Spleen (tissue), 13 donors: ENCODE measurements at places on chromosomes 12 and 14. TPM values are rescaled to one million over a fixed set of nuclear protein-coding genes. Genes with fewer than 3 reads are reported as not detected.
A peak's percentile ranks its signal among the peaks of the same experiment; 100 is the strongest.

CARMIL3 gene
- 1.3 TPM for total RNA-seq

TMEM253 gene
- total RNA-seq, result 0.57 TPM

DPF3 gene
- 3.5 TPM for total RNA-seq

PTGDR gene
- 17.1 TPM for total RNA-seq

ABCC9 gene
- total RNA-seq, result 21.2 TPM

GPD1 gene
- total RNA-seq, result 0.79 TPM

GRCh38 chr12:106974511-106974910, 12.4 kb downstream of the MTERF2 start:
- DNase-seq, result no peak

GRCh38 chr14:23694085-23694948, 58.2 kb downstream of the DHRS2 start:
- no peak for DNase-seq

GRCh38 chr12:132921685-132922084, 34.3 kb upstream of the CHFR start:
- no peak for DNase-seq

DNA sequence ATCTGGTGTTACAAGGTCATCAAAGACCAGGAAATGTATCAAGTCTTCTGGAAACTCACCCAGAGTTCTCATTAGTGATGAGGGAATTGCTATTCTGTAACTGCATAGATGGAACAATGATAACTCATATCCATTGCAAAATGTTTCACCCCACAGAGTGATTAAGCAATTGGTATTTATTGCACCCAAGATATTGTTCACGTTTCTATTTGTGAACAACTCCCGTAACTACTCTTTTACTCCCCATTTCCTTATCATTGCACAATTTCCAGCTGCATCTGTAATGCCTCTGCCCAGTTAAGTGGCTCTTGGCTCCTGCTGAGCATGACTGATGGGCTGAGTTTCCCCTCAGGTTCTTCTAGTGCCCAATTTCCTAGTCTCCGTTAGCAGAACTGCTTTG, 108.7 kb upstream of the PRICKLE1 start:
- DNase-seq, result no peak

- DNase-seq, result no peak
Observed at GRCh38 chr14:61308198-61308597, 13.2 kb upstream of the PRKCH start.

GRCh38 chr14:104708606-104709268, 15.3 kb upstream of the ADSS1 start:
- peak; percentile 91 for DNase-seq

DNA sequence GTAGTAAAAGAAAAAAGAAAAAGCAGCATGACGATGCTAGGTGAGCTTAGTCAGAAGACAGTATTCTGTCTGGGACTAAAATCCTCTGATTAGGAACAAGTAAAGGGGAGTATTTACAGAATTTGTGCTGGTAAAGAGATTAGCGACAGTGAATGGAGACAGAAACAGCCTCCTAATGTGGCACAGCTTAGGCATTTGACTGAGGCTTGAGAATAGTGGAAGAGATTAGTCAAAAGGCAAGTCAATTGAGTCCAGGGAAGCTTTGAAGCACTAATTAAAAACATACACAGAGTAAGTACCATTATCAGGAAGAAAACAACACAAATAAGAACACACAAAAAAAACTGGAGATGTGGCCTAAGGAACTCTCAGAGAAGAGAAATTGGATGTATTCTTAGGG, 131.9 kb upstream of the CLEC14A start:
- no peak for DNase-seq

DNA sequence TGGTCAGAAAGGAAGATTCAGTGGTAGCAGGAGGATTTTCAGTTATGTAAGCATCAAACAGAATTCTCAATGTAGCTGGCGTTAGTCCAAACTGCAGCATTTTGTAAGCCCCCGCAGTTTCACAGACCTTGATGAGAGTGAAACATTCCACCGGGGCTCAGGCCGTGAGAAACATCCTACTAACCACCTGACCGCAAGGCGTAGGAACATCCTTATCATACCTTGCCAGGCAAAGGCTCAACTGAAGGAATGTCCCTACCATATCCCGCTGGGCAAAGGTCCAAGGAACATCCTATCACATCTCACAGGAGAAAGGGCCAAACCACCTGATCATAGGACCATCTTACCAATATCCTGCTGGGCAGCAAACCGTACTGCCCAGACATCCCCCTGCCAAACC, 624.8 kb upstream of the TMEM132C start:
- no peak for DNase-seq

GRCh38 chr14:20489093-20489994, 16.0 kb upstream of the RNASE10 start:
- no peak for DNase-seq

DNA sequence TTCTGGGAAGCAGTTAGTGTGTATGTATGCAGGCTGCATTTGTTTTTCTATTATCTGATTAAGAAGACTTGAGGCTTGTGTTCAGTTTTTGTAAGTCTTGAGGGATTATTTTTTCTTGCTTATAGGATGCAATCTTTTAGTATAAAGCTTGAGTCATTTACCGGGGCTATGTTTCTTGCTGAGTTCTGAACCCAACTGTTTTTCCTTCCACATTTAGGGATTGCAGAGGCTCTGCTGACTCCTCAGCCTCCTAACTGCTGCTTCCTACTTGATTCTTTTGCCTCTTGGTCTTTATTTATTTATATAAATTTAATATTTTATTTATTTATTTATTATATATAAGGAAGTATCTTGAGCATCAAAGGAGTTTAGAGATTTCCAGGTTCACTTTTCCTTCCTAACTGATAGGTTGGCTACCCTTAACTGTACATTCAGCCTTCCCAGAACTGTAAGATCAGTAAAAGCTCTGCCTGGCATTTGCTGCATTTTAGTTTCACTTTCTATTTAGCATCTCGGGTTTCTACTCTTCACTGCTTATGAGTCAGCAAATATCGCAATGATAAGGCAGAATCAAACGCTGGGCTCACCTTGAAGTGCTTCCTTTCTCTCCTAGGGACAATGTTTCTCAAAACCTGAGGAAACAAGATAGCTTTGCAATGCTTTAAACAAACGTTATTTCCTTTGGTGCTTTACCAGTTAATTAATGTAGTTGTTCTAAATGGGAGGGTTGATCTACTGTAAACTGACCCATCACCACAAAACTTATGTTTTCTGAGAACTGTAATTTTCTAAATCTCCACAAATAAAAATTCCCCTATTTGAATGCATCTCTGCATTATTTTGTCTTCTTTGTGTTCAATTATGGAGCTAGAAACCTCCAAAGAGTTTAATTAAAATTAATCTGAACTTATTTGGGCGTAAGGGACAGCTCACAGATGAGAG, 1183.7 kb upstream of the TMEM132C start:
- DNase-seq, result no peak

GRCh38 chr12:117073611-117074010, 25.6 kb downstream of the TESC start:
- DNase-seq, result no peak

DNA sequence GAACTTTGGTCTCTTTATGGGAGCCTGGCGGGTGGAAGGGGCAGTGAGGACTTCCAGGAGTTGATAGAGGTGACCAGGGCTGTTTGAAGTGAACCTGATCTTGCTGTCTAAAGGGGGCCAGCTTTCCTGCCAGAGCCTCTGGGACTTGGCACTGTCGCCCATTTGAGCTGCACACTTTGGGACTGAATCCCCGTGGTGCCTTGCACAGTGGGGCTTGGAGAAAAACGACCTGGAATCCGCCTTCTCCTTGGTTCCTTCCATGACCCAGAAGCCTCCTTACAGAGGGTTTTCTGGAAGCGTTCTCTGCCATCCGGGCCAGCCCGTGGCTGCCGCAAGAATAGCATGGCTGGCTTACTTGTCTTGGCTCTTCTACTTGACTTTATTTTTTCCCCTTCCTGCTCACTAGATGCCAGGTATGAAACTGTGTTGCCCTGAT, 2.0 kb downstream of the RFLNA start:
- DNase-seq, result peak; percentile 41

- DNase-seq, result no peak
Observed at GRCh38 chr14:52678591-52678990, 16.8 kb downstream of the ERO1A start.

- no peak for DNase-seq
Observed at GRCh38 chr12:93325855-93326254, 51.9 kb upstream of the NUDT4 start.

DNA sequence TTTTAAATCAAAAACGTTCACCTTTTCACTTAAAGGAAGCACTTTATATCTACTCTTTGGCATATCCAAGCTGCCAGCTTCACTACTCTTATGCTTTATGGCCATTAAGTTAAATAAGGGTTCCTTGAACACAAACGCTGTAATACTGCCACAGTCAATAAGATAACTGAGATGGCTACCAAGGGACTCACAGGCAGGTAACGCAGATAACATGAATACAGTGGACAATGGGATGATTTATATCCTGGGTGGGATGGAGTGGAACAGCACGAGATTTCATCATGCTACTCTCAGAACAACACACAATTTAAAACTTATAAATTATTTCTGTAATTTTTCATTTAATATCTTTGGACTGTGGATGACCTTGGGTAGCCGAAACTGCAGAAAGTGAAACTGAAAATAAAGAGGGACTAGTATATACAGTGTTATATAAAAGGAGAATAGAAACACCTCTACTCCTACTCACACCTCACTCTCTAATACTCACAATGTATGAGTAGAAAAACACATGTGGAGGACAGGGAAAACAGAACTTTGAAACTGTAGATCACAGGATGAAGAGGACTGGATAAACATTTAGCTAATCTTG, 367.3 kb downstream of the C12orf50 start:
- no peak for DNase-seq

DNA sequence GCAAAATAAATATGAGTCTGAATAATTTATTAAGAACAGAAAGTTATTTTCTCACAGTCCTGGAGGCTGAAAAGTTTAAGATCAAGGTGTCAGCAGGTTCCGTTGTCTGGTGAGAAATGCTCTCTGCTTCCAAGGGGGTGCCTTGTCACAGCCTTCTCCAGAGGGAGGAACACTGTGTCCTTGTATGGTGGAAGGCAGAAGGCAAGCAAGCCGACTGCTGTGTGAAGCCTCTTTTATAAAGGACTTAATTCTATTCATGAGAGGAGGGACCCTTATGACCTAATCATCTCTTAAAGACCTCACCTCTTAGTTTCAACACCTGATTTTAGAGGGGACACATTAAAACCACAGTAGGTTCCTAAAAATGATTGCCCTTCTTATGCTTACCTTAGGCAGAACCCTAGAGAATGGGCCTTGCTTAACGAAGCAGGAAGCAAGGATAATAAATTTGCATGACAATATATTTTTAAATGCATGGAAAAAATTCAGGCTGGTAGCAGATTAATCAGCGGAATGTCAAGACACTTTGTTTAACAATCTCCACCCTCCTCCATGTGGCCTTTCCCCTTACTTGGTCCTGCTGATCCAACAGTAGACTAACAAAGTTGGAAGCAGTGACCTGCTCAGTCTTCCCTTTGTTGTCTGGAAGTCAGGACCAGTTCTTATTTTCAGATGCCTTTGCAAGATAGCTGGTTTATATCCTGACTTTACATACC, 154.9 kb downstream of the DYRK2 start:
- no peak for DNase-seq

- DNase-seq, result peak; percentile 91
Observed at GRCh38 chr14:102901633-102902032, 20.8 kb upstream of the AMN start.

DNA sequence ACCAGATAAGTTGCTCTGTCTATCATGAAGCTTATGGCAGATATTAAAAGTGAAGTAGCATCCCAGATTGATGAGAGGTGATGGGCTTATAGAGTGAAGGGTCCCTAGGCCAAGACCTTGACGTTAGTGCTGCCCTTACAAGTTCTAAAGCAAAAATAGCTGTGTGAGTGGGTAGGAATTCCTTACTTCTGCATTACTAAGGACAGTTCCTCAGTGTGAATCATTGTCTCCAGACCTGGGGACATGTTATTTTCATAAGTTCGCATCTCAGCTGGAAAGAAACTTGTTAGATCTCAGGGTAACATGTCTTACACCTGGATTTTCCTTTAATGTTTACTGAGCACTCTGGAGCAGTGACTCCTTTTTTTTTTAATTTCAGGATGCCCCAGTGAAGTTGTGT, 28.7 kb downstream of the MAPKAPK5 start:
- no peak for DNase-seq

DNA sequence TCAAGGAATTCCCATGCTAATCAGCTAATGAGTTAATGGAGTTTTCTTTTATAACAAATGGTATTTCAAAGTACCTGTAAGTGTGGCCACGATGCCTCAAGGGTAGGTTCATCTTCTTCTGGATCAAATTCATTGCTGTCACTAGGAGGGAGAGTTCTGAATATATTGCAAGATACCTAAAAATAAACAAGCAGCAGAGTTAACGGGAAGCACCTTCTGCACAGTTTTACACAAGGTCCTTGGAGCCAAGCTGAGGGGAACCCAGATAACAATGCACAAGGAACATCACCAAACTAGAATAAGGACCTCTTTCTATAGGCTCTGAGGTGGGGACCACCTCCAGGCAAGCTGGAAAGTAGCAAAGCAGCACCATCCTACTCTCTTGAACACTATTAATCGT, 103.2 kb upstream of the GPHB5 start:
- no peak for DNase-seq

DNA sequence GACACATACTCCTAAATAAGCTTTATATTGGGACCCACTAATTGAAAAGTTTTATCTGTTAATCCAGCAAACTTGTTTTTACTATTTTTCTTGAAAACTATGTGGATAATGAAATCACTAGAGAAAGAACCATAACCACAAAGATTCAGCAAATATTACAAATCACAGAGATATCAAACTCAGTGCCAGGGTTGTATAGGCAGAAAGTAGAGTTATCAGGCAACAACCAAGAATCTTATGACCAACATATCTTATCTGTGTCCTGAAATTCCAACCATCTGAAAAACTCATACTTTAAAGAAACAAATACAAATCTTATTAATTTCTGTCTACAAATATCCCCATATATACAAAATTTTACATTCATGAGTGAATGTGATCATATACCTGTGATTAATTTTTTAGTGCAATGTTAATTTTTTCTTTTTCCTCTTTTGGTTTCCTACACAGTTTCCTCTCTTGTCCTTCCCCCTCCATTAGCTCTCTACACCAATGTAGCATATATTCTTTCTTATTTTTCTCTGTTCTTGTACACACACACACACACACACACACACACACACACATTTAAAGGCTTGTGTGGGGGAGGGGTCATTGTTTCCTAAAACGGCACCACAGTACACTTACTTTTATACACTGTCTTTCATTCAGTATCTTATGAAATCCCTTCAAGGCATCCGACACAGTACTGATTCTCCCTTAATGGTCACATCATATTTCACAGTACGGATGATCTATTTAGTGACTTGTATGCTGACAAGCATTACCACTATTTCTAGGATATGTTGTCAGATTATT, 18.6 kb downstream of the AMN1 start:
- DNase-seq, result no peak
